Frontal cortex (tissue), 4 donors: ENCODE measurements at places on chromosomes 4 and X. TPM values are rescaled to one million over a fixed set of nuclear protein-coding genes. Genes with fewer than 3 reads are reported as not detected.

The GDI1 gene
- total RNA-seq: 240 TPM

The PPARGC1A gene
- total RNA-seq: 4.5 TPM

- no peak for DNase-seq
Measured at GRCh38 chr4:81106150-81106549, 75.6 kb downstream of the BMP3 start.

DNA sequence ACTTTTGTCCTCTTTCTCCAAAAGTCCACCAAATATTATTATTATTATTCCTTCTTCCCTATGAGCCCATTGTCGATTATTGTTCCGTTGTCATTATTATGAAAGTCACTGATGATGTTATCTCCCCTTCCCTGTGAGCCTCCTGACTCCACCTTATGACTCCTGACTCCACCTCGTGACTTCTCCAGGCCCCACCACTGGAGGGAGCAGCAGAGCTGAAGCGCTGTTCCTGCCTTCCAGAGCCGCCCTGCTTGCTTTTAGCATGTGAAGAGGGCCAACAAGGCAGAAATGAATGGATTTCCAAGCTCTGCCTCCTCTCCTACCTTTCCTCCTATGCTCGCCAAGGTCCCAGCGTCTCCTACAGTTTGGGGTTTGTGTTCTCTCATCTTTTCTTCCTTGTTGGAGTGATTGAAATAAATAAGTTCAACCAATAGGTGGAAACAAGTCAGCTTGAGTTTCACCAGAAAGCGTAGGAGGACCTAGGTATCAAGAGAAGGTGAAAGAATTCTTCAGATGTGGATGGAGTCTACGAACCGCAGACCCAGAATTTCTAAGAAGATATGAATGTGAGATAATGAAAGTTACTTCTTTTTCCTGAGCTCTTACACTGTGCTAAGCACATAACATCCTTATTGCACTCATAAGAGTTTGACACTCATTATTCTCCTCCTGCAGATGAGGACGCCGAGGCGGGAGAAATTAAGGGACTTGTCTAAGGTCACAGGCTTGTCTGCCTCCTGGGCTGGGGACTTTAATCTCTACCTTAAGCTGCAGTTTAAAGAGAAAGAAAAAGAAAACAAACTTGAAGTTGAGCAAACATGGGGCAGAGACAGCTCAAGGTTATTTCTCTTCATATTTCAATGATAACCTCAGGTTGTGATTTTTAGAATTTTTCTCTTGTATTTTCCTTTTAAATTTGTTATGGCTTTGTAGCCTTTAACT lies 26.1 kb downstream of the IGSF1 start:
- no peak for DNase-seq

DNA sequence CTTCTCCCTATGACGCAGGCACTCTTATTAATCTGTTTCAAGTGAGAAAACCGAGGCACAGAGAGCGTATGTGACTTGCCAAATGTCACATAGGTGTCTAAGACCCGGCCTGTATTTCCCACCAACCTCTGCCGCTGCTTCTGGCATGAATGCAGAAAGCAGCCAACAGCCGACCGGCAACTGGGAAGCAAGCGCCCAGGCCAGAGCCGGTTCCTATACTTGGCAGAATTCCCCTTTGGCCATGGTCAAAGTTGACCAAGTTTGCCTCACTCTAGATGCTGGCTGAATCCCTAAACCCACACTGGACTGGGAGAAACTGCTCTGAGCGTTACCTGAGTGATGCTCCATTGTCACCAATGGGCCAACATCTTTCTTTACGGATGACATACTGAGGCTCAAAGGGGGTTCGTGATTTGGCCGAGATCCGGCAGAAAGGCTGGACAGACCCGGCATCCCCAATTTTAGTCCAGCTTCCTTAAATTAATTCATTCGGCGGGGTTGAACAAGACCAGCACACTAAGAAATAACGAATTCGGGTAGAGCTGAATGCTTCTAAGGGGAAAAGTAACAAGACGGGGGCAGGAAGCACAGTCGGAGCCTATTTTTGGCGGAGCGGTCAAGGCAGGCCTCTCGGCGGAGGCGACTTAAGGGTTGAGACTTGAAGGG lies 11.2 kb downstream of the MSX1 start:
- DNase-seq: no peak

GRCh38 chr4:42555828-42556227 lies 101.1 kb downstream of the ATP8A1 start:
- no peak for DNase-seq

DNA sequence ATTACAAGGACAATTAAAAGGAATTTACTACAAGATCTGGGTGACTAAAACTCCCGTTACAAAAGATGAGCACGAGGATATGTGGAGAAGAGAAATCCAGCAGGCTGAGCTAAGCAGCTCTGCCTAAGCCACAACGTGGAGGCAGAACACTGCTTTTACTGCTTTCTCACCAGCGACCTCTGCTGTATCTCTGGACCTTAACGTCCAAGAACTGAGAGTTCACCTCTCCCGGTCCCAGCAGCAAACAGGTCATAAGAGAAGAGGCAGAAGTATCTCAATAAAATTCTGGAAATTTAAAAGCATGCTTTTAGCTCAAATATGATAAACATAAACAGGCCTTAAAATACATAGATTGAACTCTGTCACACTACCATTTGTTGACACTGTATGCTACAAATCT lies 81.0 kb downstream of the ADGRA3 start:
- DNase-seq: no peak

- DNase-seq: no peak
Measured at GRCh38 chr4:2036327-2036726, 22.8 kb upstream of the NAT8L start.
